ENCODE measurements at places on chromosomes 3 and 15.
A peak's percentile ranks its signal among the peaks of the same experiment; 100 is the strongest.

GRCh38 chr3:172132721-172133311 lies 93.4 kb downstream of the FNDC3B start:
- no peak for DNase-seq

- no peak for DNase-seq
Measured at GRCh38 chr3:33146791-33147445, 33.1 kb downstream of the CRTAP start.

DNA sequence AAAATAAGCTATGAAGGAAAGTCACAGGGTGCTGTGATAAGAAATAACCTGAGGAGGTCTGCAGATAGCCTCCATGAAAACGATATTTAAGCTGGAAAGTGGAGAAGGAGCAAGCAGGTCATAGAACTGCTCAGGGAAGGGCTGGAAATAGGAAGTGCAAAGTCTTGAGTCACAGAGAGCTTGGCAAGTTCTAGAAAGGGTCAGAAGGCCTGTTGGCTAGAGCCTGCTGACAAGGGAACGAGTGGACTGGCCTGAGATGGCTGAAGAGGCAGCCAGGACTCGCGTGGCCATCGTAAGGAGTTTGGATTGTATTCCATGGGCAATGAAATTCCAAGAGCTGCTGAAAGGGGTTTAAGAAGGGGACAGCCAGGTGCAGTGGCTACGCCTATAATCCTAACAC lies 64.7 kb upstream of the IL12A start:
- no peak for DNase-seq

- DNase-seq: no peak
Measured at GRCh38 chr3:139448104-139448503, 28.2 kb downstream of the RBP2 start.

GRCh38 chr3:147424581-147425387 lies 15.6 kb downstream of the ZIC1 start:
- DNase-seq: no peak

DNA sequence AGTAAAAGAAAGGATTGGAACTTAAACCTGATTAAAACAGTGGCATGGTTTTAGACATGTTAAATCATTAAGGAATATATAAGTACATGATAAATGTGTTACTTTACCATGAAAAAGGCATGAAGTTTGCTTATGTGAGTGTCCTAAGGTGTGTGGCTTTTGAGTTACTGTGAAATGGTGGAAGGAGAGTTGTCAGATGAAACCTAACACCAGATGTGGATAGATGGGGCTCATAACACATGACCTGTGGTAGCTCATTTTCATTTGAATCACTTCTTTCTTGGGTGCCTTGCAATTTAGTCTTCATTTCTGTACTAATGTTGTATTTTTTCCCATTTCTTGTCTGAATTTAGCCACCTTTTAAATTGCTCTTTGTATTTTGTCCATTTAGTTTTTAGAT lies 13.0 kb downstream of the MEF2A start:
- no peak for DNase-seq

DNA sequence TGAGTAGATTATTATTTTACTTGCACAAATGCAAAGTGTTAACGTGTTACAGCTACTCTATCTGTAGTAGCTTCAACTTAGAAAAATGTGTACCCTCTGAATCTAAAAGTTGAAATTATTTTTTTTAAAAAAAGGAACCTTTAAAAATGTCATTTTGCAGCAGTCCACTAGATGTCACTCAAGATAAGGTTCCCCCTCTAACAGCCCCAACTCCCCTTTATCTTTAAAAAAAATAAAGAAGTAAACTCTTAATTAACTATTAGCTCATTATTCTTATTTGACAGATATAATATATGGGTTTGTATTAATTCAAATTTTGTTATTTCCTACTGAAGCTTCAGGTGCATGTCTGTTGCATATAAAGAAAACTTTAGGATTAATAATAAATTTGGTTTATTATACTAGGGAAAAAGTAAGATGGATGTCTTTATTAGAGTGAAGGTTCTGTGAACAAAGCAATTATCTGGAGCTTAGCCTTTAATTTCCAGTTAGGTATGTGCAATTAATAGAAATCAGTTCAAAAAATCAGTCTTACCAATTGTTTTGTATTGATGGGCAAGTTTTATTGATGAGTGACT lies 288.5 kb downstream of the VGLL3 start:
- peak; percentile 9 for DNase-seq

GRCh38 chr3:43870120-43870519 lies 179.4 kb downstream of the ABHD5 start:
- no peak for DNase-seq

GRCh38 chr15:76138436-76138835 lies 78.7 kb downstream of the TMEM266 start:
- DNase-seq: no peak

DNA sequence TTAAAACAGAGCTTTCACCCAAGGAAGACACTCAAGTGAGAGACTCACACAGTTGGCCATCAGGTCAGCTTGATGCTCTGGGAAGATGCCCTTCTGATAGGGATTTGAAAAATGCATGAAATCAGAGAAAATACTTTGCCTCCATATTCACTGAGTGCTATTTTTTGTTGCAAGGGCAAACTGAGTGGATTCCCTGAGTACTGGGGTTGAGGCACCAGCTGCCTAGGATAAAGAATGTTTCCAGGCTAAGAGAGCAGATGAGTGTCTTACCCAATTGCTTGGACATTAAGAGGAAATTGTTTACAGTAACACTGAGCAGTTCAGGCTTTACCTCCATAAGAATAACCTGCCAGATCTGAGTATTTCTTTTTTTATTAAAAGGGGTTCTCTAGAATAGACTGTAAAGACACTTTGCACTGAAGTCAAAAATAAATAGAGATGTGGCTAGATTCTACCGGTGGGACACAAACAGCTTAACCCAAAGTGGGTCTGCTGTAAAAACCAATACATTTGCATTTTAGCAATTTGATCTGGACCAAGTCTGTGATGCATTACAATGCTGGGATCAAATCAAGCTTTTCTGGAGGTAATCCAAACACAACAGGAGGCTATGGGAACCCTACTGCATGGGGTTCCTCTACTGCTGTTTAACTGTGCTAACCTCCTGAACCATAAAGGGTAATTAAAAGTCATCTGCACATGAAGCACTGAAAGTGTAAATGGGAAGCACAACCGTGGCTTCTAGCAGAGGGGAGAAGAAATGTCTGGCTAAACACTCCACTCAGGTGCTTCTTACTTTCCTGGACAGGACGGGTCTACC lies 238.8 kb upstream of the WNT5A start:
- DNase-seq: no peak

DNA sequence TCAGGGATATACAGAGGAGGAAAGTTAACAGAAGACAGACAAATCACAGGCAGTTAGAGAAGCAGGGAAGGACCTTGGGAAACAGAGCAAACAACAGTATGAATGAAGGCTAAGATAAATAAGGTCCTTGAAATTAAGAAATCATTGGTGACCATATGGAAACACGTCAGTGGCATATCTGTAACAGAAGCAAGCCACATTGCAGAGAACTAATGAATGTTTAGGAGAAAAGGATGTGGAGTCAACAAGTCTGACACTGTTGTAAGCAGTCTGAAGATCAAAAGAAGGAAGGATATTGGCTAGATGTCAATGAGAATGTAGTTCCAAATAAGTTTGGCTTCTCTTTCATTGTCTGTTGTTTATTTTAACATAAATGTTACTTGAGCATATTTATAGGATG lies 542.4 kb downstream of the UNC13C start:
- no peak for DNase-seq

DNA sequence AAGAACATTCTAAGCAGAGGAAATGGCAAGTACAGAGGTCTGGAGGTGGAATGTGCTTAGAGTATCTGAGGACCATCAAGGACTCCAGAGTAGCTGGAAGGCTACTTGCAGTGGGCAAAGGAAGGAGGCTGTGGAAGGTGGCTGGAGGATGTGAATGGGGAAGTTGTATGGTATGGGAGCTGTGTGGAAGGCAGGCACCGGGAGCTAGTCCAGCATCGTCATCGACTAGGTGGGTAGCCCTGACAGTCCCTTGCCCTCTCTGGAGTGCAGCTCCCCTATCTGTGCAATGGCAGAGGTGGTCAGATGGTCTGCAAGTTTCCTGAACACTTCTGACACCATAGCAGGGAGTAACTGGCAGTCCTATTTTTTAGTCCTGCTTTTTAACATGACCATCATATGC lies 19.3 kb downstream of the CCDC13 start:
- no peak for DNase-seq

GRCh38 chr3:145801696-145802095 lies 359.3 kb downstream of the PLOD2 start:
- no peak for DNase-seq

DNA sequence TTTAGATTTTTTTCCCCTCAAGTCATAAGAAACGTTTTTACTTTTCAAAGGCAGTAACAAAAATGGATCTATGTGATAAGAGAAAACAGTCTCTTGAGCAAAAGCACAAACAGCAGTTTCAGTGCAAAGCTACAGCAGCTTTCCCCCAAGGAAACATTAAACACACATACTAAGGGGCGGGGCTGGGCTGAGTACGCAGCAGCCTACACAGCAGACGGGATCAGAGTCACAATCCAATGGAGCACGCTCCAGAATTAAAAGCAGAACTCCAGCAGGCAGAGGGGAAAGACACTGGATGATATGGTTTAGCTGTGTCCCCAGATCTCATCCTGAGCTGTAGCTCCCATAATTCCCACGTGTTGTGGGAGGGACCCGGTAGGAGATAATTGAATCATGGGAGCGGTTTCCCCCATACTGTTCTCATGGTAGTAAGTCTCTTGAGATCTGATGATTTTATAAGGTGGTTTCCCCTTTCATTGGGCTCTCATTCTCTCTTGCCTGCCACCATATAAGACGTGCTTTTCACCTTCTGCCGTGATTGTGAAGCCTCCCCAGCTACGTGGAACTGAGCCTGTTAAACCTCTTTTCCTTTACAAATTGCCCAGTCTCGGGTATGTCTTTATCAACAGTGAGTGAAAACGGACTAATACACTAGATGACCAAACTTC lies 116.2 kb upstream of the SLCO3A1 start:
- peak; percentile 4 for DNase-seq

- DNase-seq: no peak
Measured at GRCh38 chr3:43194490-43195114, 88.7 kb upstream of the POMGNT2 start.

DNA sequence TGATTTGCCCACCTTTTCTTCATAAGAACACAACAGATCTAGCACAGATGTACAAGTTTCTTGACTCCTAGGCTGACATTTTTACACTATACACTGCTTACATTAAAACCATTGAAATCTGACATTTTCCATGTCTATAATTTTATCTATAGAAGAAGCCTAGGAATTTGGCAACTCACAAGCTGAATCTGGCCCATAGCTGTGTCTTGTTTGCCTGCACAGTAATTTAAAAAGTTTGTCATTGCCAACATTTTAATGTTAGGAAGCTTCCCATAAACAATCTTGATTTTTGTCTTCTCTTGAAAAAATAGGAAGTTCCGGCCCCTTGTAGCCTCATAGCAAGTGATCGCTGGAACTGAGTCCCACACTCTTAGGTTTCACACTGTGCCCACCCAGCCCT lies 394.6 kb upstream of the AZI2 start:
- DNase-seq: no peak

DNA sequence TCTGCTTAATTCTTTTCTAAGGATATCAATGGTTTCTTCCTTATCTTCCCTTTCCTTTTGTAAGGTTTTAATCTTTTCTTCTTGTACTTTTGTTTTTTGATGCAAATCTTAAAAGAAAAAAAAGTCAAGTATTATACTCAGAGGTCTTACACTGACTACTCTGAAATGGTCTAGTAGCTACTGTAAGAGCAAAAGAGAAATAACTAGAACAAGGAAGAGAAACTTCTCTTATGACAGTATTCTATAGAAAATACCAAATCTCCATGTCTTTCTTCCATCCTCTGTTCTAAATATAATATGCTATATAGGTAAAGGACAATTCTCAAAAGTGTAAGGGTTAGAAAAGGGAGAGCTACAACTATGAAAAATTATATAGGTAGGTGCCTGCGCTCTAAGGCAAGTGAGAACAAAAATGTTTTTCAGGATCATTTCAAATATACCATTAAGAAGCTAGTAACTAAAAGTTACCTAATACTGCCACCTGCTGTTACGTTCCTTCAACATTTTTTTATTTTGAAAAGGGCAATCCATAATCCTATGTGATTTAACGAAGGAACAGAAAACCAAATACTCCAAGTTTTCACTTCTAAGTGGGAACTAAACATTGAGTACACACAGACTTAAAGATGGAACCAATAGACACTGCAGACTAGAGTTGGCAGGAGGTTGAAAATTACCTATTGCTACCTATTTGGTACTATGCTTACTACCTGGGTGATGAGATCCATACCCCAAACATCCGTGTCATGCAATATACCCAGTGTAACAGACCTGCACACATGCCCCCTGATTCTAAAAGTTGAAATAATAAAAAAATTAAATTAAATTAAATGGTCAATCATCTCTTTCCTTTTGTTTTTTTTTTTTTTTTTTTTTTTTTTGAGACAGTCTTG lies 36.7 kb downstream of the CIP2A start:
- peak; percentile 53 for DNase-seq

- no peak for DNase-seq
Measured at GRCh38 chr15:34584330-34584668, 848 bp upstream of the GOLGA8B start.

Data from NCI-H146 (cell line).